Activated T-helper 9 cell treated with anti-CD3 and anti-CD28 coated beads, Interleukin-2, amount 50 U/mL, for 16 hours (primary cell): ENCODE measurements at places on chromosomes 7 and 10.

GRCh38 chr10:132691711-132692153 is 94.2 kb downstream of the NKX6-2 start:
- no peak for DNase-seq

DNA sequence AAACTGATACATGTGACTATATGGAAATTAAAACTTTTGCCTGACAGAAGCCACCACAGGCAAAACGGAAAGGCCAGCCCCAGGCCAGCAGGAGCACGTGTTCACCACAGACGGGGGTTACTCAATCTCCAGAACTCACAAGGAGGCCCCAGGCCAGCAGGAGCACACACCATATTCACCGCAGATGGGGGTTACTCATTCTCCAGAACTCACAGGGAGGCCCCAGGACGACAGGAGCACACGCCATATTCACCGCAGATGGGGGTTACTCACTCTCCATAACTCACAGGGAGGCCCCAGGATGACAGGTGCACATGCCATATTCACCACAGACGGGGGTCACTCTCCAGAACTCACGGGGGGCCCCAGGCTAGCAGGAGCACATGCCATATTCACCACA is 61.5 kb downstream of the NKX6-2 start:
- DNase-seq, result no peak

DNA sequence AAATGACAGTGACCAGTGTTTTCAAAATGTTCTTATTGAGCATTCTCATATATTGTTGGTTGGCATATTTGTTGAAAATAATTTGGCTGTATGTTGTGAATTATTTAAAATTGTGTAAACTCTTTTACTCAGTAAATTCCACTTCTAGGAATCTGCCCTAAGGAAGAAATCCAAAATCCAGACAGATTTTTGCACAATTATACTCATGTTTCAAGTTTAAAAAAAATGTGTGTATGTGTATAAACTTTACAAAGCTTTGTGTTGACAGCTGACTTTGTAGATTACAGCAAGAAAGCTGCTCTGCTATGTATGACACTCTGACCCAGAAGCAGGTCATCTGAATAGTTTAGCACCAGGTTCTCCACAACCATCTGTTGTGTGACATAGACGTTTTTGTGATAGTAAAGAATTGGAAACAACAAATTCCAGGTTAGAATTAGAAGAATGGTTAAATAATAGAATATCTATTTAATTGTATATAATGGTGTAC is 21.6 kb downstream of the KIFBP start:
- DNase-seq, result no peak

- no peak for DNase-seq
Observed at GRCh38 chr7:120588416-120588815, 269.5 kb downstream of the TSPAN12 start.

- DNase-seq, result no peak
Observed at GRCh38 chr10:8049865-8050555, 4.5 kb upstream of the GATA3 start.

- no peak for DNase-seq
Observed at GRCh38 chr10:104268405-104268712, 625 bp upstream of the GSTO2 start.

GRCh38 chr10:18822156-18822555 is 162.9 kb downstream of the ARL5B start:
- no peak for DNase-seq

- DNase-seq, result no peak
Observed at GRCh38 chr7:132240262-132240661, 336.0 kb downstream of the PLXNA4 start.

- no peak for DNase-seq
Observed at GRCh38 chr7:134522601-134523000, 4.8 kb upstream of the AKR1B10 start.

GRCh38 chr7:66157060-66157459 is 42.4 kb downstream of the CRCP start:
- no peak for DNase-seq

GRCh38 chr7:22123139-22123538 is 177.4 kb upstream of the CDCA7L start:
- DNase-seq, result no peak

GRCh38 chr10:14707481-14707880 is 67.2 kb downstream of the FAM107B start:
- no peak for DNase-seq

DNA sequence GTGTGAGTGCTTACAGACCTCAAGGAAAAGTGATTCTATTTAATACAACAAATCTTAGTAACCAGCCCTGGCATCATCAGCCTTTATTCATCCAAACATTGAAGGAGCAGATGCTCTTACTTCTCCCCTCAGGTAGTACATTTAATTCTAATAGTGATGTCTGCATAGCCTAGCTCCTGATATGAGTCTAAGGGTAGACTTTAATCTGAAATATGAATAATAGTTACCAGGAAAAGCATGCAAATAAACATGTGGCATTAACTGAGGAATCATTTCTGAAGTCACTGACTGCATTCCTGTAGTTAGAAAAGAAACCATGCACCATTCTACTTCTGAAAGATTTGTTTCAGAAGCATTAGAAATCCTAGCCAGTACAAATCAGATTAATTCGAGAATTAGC is 25.7 kb upstream of the LMBR1 start:
- DNase-seq, result no peak

- no peak for DNase-seq
Observed at GRCh38 chr7:128933180-128933891, 4.4 kb upstream of the IRF5 start.

DNA sequence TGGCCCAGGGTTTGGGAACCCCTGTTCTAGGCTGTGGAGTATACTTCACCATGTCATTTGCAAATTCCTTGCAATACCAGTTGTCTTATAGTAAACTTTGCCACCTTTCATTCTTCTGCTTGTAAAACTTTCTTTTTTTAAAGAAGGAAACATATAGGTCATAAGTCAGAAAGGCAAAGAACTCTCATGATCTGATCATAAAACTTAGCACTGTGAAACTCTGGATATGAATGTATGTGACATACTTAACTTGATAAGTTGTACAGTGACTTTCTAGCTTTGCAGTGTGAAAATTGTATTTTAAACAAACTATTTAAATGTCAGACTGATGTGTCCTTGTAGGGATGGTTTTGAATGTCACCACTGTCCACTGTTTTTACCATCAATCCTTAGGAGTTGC is 31.0 kb upstream of the SAMD9L start:
- no peak for DNase-seq

GRCh38 chr10:100036850-100037249 is 27.1 kb upstream of the DNMBP start:
- no peak for DNase-seq

DNA sequence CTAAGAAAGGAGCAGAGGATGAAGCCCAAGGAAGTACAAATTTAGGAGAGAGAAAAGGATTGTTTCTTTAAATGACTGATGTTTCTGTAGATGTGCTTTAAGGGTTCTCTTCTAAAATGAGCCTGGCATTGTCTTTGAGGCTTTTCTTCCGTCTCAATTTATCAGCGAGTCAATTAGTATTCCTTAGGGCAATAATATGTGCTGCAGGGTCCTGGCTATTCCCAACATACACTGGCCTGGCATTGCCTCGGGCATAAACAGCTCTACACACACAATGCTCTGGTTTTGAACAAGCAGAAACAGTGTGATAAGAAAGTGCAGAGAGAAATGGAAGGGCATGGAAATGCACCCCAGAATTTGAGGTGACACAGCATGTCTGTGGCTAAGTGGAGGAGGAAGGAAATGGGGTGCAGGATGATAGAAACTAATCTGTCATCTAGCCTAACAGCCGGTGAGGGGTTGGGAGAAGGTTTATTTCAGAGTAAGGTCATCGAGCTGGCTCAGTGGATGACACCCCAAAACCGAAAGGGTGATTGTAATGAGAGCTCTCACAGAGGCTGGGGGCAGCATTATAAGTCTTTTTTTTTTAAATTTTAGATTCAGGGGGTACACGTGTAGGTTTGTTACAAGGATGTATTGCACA is 67.5 kb upstream of the ARHGAP21 start:
- DNase-seq, result no peak

DNA sequence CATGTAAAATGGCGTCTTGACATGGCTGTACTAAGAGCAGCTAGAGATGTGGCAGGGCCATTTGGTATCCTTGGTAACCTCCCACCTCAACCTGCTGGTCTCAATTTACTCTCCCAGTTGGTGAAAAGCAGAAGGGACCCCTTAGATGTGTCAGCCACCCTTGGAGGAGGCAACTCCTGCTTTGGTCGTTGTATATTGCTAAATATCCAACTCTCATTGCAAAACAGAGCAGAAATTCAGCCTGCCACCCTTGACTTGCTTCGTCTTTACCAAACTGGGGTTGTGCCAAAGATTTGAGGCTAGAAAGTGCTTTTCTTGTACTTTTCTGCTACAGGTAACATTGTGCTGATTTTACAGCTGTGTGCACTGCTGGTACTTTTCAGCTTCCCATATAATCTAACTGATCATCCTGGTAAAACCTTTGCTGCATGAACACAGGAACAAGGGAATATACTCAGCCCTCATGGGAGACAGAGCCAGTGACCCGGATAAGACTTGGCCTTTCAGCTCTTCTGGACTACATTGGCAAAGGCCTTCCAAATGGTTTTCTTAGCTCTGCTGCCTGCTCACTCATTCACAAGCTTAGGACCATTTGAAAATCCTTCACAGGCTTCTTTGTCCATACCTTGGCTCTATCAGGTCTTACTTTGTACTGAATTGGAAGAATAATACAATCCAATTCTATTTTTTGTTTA is 2.2 kb upstream of the VSTM4 start:
- no peak for DNase-seq
